ENCODE measurements at places on chromosomes 6 and 20.
A peak's percentile ranks its signal among the peaks of the same experiment; 100 is the strongest.

DNA sequence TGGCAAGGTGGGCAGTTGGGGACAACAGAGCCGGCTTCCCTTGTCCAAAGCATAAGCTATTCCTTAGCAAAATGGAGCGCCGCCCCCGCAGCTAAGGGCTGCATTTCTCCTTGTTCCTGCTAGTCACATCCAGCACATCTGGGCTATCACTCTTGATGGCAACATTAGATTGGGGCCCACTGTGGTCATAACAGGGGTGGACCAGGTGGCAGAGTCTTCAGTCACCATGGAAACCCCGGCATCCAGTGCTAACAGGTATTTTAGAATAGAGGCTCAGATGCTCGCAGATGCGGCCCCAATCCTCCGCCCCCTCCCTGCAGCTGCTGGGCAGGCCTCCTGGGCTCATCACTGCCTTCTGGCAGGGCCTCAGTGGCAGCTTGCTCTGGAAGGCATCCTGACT, 168.2 kb upstream of the PROKR2 start:
- no peak for DNase-seq

- peak; percentile 39 for DNase-seq
Observed at GRCh38 chr6:156776470-156776839, 723 bp upstream of the ARID1B start.

- no peak for DNase-seq
Observed at GRCh38 chr6:138215093-138215782, 3.1 kb downstream of the PBOV1 start.

- no peak for DNase-seq
Observed at GRCh38 chr6:63724721-63725120, 89.1 kb downstream of the PHF3 start.

GRCh38 chr20:47276251-47276650, 80.2 kb downstream of the ZMYND8 start:
- DNase-seq = no peak

DNA sequence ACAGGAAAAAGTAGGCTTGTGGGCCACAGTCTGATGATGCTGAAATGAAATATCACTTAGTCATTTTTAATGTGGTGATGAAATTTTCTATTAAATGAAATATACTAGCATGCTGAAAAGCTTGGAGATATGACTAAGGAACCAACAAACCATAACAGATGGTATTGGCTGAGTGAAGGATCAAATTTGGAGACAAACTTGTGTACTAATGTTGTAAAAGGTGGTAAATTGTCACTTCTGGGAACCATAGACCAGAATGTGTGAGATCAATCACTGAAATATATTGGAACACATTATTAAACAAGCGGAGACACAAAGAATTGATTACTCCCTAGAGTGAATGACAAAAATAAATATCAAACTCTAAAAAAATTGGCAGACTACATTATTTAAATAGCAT, 232.4 kb downstream of the DOK5 start:
- DNase-seq = no peak

DNA sequence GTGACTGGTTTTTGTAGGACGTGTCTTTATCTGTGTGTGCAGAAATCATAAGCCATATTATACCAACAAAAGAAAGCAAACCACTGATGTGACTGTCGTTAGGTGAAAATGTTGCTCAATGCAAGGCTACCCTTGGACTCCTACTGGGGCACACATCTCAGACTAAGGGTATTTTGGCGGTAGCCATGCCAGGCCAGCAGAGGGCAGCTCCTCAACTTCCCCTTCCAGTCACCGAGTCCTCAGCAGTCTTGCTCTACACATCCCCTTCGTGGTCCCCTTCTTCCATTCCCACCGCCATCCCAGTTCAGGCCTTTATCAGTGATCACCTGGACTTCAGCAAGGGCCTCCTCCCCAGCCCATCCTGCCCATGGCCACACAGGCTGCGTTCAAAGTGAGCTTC, 113.7 kb upstream of the GGTLC1 start:
- DNase-seq = no peak

DNA sequence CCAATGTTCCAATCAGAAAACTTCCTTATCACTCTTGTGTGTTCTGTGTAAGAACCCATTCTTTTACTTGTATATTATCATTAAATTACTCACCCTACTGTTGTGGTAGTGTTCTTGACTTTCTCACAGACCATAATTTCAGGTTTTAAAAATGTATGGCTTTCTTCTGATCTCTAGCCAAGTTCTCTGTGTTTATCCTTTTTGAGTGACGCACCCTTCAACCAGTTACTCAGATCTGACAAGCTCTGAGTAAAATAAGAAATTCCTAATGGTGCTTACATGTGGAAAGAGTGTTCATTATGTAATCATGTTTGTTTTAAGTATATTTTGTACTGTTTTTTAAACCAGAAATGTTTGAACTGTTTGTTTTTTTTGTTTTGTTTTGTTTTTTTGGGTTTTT, 11.0 kb downstream of the TBPL1 start:
- DNase-seq = no peak

DNA sequence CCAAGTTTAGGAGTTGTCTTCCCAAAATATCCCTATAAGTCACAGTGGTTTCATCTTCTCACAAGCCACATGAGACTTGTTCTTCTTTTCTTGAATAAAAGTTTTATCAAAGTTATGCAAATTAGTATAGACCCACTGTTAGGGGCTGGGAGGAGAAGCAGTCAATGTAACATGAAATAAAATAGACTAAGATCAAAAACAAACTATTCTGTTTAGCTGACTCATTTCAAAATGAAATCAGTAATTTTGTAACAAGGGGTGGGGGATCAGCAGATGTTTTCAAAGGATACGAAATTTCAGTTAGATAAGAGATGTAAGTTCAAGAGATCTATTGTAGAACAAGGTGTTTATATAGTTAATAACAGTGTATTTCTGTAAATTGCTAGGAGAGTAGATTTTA, 339.6 kb upstream of the PRDM1 start:
- DNase-seq = no peak

- no peak for DNase-seq
Observed at GRCh38 chr6:28478518-28478917, 35.2 kb upstream of the ZSCAN23 start.

GRCh38 chr6:27311806-27312145, 297 bp downstream of the POM121L2 start:
- DNase-seq = no peak

Measured in NCI-H526 treated with DMSO at 0.1 percent for 48 hours (cell line).